ENCODE measurements at places on chromosomes 6 and 20.

DNA sequence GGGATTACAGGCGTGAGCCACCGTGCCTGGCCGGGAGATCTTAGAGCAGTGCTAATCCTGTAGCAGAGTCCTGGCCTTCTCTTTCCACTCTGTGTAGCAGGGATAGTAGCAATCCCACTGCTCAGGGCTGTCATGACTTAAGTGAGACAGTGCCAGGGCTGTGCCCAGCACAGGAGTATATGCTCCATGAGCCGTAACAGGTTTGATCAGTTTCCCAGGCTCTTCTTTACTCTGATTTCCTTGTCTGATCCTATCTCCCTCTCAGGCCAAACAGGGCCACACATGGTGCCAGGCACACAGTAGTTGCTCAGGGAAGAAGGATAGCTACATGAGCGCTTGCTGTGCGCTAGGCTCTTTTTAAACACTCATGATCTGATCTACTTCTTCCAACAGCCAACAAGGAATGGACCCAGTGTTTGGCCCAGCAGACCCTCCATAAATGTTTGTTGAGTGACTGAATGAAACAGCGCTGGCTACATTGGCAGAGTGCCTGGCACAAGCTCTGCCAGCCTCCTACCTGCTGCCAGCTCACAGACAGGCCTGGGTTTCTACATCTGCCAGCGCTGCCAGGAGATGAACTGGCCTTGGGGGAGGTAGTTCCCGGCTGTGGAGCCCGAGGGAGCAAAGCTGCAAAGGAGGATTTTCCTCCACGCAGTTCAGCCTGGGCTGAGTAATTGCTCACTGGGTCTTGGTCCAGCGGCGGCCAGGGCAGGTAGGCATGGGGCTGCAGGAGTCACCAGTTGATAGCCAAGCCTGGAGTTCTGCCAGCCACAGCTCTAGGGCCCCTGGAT, 36.9 kb downstream of the SNAI1 start:
- DNase-seq = no peak

DNA sequence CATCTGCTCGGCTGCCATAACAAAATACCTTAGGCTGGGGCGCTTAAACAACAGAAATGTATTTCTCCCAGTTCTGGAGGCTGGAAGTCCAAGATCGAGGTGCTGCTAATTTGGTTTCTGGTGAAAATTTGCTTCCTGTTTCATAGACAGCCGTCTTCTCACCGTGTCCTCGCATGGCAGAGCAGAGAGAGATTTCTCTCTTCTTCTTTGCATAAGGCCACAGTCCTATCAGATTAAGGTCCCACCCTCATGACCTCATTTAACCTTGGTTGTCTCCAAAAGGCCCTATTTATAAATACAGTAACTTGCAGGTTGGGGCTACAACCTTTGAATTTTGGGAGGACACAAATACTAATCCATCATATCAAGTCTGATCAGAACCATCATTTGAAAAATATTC, 544.3 kb downstream of the KIF16B start:
- DNase-seq = no peak

- DNase-seq = no peak
These were observed 191.1 kb downstream of the ZMYND8 start for GRCh38 chr20:47165376-47165865.

- no peak for DNase-seq
These were observed 120.3 kb downstream of the IMPG1 start for GRCh38 chr6:75952128-75952527.

DNA sequence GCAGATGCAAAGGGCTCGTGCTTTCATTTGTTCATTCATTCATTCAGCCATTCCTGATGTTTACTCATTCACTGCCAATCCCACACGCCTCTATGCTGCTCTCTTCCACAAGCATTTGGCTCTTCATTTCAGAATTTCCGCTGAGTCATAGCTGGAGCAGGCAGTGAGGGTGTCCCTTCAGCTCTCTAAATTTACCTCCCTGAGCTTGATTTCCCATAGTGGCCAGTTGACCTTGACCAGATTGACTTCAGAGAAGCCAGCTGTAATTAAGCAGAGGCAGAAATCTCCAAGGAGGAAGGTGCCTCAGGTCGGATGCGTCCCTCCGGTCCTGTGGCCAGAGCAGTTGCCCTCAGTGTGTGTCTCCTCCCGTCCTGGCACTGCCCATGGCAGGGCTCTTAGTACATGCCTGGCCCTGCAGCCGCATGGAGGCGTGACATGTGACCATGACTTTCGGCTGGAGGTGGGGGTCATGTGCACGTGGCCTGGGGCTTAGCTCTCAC, 267.2 kb upstream of the ECI2 start:
- DNase-seq = peak; percentile 28

DNA sequence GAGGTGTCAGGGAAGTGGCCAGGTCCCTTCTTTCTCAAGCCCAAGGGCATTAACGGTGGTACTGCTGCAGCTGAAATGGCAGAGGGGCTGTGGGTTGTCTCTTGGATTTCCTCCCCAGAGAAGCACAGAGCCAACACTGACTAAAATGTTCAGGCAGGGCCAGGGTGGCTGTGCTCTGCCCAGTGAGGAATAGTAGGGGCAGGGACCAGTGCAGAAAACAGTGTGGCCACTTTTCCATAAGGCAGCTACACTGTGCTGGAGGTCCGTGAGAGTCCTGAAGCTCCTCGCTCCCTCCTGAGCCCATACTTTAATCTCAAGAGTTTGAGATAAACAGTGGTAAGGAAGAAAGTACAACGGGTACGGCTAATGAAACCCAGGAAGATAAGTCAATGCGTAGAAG, 4.5 kb downstream of the LPA start:
- DNase-seq = no peak

- DNase-seq = no peak
These were observed 65.9 kb upstream of the HCRTR2 start for GRCh38 chr6:55108134-55109130.

- no peak for DNase-seq
These were observed 76.1 kb downstream of the IRF4 start for GRCh38 chr6:467671-468082.

DNA sequence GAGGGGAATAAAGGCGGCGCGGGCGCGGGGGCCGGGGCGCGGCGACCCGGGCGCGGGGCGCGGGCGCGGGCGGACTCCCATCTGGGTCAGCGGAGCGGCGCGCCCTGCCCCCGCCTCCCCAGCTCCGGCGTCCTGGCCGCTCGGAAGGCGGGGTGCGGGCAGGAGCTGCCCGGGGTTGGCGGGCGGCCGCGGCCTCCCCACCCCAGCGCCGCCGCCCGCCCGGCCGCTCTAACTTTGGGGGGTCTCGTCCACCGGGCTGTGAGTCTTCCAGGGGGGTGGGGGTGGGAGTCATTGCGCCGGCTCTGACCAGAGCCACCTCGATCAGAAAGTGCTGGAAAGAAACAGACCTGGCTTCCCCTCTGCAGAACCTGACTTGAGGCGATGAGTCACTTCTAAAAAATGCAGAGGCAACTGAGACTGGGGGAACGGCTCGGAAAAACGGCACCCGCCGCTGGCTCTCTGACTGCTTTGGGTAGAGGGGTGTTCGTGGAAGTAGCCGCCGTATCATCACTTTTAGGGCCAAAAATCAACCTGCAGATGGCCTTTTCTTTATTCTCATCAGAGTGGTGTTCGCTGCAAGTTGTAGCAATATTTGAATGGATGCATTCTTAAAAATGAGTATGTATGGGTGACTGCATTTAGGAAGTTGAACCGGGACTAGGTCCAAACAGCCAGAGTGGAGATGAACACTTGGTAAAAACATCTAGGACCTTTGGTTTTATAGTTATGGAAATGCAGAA, 667 bp downstream of the CAP2 start:
- DNase-seq = peak; percentile 65

GRCh38 chr20:37986044-37986858, 47.0 kb downstream of the TTI1 start:
- no peak for DNase-seq

DNA sequence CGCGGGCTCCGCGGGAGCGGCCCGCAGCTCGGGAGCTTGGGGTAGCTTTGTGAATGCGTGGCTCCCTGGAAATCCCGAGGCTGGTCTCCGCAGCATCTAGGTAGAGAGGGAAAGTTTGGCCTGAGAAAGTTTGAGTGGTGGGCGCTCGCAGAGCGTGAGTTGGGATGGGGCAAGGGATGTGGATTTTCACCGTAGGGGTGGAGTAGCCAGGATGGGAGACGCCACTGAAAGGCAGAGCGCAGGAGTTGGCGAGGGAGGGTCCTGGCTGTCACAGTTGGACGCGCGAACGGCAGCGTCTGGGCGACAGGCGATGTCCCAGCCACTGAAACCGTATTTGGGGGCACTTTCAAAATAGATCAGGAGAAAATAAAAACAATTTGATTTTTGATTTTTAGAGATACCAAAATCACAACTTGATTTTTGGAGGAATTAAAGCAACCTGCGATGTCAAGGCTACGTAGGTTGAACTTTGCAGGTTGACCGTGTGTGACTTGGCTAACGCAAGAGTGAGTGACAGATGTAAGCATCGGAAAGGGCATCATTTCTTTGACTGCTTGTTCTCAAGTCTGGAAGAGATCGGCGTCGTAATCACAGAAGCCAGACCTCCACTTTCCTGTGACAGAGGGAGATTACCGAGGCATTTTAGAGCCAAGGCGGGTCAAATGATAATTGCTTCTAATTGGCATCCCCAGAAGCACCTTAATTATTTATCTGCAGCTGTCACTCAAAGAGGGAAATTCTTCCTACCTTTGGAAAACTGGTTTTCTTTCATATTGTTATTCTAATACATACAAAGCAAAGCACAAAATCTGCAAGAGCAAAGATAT, 646 bp downstream of the HEY2 start:
- DNase-seq = no peak

GRCh38 chr6:74439123-74439811, 743.3 kb downstream of the CD109 start:
- no peak for DNase-seq

DNA sequence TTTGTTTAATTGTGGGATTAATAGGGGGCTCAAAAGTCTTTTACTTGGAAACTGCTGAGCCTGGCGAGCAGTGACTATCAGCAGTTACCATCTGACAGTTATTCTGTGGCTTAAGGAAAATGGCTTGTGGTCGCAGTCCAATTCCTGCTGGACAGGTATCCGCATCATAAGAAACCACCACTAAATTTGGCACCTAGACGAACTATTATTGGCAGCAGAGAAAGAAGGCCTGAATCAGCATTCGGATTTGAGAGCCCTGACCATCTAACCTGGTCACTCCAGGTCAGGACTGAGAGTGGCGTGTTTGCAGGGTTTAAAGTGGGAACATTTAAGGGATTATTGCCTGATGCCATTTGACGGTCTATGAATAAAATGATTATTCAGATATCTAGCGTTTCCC, 146.4 kb downstream of the RPS12 start:
- DNase-seq = no peak

DNA sequence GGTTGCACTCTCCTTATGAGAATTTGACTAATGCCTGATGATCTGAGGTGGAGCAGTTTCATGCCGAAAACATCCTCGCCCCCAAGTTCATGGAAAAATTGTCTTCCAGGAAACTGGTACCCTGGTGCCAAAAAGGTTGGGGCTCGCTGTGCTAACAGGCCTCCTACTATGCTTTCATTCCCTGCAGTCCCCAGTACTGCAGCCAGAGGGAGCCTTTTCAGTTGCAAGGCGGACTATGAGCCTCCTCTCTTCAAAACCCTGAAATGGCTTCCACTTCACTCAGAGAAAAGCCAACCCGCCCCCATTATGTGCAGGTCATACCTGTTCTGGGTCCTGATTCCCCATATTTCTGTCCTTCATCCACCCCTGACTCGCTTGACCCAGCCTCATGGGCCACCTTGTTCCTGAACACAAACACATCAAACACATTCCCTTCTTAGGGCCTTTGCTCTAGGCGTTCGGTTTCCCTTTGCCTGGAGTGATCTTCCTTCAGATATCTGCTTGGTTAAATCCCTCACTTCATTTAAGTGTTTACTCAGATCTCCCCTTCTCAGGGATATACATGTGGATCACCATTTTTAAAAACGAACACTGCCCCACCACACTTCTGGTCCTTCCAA, 173.7 kb downstream of the PHACTR1 start:
- DNase-seq = no peak

All from COLO829 (cell line).